ENCODE measurements at places on chromosomes 11 and 22.

DNA sequence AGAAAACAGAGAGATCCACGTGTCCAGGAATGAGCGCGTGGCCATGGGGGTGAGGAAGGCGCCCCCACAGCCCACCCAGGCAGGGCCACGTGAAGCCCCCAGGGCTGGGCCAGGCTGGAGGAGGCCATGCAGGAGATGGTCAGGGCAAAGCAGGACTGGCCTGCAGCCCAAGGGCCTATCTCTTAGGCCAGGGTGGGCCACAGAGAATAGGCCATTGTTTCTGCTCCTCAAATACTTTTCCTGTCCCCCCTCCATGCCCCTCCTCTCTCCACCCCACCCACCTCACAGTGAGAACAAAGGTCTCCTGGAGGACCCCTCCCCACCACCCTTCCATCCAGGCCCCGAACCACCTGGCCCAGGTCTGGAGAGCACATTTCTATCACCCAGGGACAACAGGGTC is 8.3 kb upstream of the CDC42EP1 start:
- DNase-seq = no peak

GRCh38 chr11:113281052-113281725 is 33.2 kb upstream of the TTC12 start:
- no peak for DNase-seq

GRCh38 chr22:36334081-36334820 is 53.5 kb downstream of the MYH9 start:
- no peak for DNase-seq

DNA sequence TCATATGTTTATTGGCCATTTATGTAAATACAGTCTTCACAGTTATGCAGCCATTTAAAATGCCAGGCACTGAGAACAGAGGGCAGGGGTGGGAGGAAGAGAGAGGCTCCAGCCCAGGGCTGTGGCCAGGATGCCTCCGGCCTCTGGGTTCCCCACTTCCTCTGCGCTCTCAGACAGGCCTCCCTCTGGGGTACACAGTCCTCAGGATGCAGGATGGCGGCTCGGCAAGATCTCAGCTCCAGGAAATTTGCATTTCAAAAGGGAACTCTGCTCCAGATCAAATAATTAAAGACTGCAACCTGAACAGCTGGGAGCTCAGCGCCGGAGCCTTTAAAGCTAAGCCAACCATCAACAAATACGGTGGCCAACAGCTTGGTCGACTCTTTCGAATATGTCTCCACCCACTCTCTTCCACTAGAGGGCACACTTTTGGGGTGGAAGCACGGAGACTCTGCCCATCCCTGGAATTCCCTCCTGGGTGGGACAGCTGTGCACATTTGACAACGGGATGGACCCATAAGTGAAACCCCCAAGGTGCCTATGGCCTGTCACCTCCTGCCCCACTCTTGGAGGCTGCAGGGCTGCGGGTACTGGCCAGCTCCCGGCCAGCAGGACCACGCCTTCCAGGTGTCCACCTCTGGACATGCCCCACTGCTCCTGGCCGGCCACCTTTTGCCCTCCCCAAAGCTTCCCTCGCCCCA is 1044.7 kb downstream of the BRD1 start:
- DNase-seq = no peak

DNA sequence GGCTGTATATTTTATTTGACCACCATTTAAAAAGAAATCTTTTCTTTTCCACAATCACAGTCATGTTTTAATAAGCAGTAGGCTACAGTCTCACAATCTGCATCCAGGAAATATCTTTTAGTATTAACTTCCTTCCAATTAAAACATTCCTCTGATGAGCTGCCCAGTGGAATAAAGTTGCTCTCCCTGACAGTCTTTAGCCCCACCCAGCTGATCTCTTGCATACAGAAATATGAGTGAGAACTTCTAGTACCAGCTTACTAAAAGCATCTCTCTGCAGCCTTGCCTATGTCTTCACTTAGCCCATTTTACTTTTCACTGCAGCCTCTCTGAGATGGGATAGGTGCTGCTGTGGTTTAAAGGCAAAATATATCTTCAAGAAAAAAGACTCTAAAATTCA is 143.4 kb upstream of the ANO3 start:
- no peak for DNase-seq

DNA sequence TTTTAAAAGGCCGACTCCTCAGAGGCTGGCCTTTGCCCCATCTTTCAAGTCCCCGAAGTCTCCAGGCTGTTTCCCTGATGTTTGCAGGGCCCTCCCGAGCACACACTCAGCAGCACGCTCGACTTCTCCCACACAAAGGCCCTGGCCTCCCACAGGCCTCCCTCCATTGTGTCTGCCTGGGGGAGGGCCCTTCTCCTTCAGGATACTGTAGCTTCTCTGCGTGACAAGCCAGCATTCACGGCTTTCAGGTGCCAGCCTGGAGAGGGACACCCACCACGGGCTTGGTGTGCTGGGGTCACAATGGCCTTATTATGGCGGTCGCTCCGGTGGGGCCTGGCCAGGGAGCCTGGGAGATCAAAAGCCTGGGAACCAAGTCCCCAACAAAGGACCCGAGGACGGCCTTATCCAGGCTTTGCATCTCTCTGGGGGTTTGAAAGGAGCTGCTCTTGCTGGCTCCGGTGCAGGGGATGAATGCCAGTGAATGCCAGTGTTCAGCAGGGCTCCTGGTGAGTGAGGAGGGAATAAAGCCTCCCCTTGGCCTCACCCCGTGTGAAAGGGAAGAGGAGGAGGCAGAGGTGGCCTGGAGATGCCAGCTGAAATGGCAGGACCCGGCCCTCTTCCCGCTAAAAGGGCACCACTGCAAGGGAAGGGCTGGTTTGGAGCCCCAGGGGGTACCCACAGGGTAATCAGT is 55.0 kb downstream of the TRAF6 start:
- no peak for DNase-seq

DNA sequence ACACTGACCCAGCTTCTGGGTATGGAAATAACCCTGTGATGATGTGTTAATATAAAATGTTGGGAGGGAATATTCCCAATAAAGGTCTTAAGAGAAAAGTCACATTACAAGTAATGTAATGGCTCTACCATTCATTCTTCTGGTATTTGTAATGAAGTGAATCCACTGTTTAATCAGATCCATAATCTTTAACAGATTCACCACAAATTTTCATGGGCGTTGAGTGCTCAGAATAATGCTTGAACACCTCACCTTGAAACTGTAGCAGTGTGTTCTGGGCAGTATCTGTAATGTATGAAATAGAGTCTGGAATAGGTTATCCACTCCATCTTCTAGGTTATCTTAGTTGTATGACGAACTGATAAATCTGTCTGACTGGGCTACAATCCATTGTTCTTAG is 26.6 kb upstream of the CRTAM start:
- no peak for DNase-seq

GRCh38 chr22:31841078-31841827 is 87.4 kb downstream of the DEPDC5 start:
- no peak for DNase-seq

GRCh38 chr11:19281041-19281440 is 40.3 kb upstream of the E2F8 start:
- no peak for DNase-seq

GRCh38 chr11:134819041-134819440 is 407.0 kb upstream of the B3GAT1 start:
- no peak for DNase-seq

DNA sequence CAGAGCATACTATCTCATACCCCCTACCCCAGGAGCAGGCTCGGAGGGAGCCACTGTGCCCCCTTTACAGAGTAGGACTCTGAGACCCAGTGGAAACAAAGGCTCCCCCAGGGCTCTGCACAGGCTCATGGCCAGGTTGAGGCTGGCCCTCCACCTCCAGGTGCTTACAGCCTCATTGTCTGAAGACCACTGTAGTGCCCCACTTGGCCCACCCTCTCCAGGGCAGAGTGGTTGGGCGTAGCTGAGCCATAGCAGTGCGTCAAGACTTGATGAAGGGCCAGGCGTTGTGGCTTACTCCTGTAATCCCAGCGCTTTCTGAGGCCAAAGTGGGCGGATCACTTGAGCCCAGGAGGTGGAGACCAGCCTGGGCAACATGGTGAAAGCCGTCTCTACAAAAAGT is 1.7 kb downstream of the ANKRD13D start:
- DNase-seq = no peak

DNA sequence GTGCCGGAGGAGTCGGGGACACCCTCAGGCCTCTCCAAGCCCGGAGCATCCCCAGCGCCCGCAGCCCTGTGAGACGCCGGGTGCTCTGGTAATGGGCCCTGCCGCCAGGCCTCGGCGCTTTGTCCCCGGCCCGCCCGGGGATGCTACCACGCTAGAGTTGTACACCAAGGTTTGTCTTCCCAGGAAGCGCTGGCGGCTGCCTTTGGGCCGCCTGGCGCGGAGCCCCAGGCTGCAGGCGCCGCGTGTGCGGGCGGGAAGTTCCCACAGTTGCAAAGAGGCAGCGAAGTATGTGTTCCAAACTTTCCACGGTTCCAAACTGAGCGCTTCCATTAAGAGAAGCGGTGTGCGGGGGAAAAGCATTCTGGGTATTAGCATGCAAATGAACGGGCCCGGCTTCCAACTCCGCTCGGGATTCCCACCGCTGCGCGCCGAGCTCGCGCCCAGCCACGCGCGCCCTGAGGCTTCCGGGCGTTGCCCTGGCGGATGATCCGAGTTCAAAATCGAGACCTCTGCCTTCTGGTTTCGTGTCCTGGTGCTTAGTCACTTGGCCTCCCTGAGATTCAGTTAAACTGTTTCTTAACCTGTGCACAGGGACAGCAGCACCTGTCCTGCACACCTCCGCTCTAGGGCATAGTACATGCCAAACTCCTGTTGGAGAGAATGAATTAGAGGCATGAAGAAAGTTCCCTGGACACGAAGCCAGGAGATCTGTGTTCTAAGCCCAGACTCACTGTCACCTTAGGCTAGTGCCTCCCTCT is 1.3 kb upstream of the PATZ1 start:
- DNase-seq = peak; percentile 15

DNA sequence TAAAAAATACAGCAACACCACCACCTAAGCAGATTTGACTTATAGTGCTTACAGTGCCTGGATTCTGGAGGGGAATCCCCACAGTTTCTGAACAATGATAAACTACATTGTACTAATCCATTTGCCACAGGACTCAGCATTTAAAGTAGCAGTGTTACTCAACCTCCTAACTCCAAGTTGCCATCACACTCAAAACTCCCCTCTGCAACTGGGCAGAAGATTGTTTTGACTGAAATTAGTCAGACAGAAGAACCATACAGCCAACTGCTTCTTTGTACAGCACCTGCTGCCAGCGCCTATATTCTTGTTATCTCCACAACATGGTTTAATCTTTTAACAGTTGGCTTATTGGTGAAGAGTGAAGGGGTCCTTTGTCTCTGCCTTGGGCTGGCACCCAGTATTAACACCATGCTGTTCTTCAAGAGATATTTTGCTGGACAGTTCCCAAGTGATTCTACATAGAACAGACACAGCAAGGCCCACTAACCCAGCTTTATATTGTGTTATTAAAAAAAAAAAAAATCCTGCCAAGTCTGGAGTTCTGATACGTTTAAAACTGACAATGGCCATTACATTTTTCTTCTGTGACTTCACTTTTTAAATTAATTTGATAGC is 273.2 kb downstream of the DCDC1 start:
- no peak for DNase-seq

DNA sequence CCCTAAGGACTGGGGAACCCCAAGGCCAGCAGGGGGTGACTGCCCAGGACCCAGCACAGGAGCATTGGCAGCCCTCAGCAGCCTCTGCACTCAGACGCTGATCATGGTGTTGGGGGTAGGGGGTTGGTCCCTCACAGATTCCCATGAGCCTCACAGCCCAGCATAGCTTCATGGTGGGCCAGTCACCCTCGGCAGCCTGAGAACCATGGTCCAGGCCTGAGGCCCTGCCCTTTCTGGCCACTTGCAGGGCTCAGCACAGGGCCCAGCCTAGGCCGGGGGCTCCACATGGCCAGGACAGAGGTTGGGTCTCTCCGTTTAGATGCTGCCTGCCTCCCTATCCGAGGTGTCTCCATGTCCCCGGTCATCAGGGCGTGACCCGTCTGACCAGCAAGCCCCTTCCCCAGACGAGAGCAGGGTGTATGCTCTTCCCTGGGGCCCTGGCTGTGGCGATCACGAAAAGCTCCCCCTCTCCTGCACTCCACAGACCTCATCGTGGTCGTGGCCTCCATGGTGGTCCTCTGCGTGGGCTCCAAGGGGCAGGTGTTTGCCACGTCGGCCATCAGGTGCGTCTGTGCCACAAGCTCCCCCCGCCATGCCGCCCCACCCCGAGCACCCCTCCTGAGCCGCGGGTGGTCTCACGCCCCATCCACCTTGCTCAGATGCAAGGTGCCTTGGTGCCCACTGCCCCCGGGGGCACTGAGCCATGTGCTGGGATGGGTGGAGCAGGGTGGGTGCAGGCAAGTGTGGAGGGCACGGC is 126.2 kb downstream of the KCNQ1 start:
- DNase-seq = no peak

DNA sequence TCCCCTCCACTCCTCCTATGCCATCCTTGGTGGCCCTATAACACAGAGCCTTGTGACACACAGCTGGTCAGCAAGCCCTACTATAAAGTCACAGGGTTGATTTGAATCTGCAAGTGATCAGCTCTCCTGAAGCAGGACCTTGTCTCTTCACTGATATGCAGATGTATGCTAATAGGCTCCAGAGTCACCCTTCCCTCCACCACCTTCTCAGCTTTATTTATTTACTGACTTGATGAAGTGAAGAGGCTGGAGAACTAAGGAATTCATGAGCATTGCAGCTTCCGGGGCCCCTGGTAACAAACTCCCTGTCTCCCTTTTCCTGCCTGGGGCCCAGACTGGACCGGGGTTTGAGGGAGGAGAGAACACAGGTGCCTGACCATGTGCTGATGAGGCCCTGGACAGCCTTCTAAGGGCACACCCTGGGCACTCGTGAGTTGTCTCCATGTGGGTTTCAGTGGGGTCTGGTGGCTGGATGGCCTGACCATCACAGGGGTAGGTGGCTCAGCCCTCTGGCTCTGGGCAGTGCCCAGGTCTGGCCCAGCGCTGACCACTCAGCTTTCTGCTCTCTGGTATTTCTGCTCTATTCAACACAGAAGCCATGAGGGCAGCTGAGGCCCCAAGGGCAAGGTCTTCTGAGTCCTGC is 307.5 kb downstream of the NTM start:
- no peak for DNase-seq

- DNase-seq = no peak
Observed at GRCh38 chr22:32232191-32232830, 22.8 kb downstream of the SLC5A4 start.

GRCh38 chr11:63023841-63024648 is 8.4 kb upstream of the SLC22A8 start:
- DNase-seq = peak; percentile 71

DNA sequence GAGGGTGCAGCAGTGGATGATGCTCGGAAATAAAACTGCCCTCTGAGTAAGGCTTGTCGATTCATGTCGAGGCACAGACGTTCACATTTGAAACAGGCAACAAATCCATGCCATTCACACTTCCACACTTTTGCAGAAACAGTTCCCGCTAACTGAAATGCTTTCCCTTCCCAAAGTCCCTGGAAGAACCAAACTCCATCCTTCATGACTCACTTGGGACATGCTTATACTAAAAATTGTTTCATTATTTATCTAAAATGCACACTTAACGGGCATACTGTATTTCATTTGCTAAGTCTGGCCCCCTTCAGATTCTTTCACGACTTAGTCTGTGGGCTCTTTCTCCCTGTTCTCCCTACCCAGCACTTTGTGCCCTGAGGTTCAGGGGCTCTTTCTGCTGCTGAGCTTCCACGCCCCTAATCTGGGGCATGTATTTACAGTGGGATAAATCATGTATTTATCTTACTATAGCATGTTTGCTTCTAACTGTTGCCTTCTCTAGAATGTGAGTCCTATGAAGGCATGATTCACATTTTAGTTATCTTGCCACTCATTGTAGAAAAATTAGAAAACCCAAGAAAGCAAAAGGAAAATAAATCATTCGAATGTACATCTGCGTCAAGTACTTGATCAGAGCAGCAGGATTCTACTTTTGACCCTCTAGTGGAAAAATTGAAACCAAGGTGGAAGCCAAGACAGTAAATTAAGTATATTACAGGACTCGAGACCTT is 12.5 kb downstream of the SCGB1A1 start:
- no peak for DNase-seq
